Ovary (tissue), 10 donors: ENCODE measurements at places on chromosomes 11 and 22.

DNA sequence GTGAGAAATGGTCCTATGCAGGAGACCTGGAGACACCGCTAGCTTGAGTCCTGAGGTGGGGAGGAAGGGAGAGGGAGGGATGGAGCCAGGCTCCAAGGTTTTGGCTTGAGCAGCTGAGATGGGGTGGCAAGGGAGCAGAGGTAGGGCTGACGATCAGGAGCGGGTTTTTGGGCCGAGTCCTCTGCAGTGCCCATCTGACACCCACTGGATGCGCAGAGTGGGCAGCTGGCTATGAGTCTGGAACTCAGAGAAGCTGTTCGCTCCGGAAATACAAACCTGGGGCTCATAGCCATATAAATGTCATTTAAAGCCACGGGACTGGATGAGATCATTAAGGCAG, 453 bp upstream of the MAFF start:
- DNase-seq = no peak

- no peak for DNase-seq
Observed at GRCh38 chr22:19533049-19533626, 8.9 kb upstream of the CLDN5 start.

DNA sequence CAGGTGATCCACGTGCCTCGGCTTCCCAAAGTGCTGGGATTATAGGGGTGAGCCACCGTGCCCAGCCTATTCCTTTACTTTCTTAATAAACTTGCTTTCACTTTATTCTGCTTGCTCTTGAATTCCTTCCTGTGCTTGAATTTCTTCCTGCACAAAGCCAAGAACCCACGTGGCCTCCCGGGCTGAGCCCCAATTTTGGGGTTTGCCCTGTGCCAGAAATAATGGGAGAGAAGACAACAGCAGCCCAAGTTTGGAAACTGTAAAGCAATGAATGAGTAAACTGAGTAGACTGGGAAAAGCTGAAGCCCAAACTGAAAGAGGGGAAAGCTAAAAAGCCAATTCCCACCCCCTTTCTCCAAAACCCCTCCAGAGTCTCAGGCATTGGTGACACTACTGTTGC, 136.4 kb downstream of the NECTIN1 start:
- no peak for DNase-seq

DNA sequence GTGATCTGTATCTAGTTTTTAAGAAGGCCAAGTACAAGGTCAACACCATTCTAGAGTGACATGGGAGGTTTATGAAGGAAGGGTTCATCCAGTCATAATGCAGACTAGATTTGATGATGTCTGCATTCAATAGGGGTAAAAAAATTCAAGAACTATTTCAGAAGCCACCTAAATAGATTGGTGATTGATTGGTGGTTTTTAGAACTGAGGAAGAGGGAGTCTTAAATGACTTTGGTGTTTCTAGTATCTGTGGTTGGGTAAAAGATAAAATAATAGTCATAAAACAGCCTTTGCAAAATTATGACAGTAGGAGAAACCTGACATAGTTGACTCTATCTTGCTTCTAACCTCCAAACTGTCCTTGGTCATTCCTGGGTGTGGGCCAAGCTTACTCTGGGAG, 114.1 kb downstream of the OPCML start:
- no peak for DNase-seq

DNA sequence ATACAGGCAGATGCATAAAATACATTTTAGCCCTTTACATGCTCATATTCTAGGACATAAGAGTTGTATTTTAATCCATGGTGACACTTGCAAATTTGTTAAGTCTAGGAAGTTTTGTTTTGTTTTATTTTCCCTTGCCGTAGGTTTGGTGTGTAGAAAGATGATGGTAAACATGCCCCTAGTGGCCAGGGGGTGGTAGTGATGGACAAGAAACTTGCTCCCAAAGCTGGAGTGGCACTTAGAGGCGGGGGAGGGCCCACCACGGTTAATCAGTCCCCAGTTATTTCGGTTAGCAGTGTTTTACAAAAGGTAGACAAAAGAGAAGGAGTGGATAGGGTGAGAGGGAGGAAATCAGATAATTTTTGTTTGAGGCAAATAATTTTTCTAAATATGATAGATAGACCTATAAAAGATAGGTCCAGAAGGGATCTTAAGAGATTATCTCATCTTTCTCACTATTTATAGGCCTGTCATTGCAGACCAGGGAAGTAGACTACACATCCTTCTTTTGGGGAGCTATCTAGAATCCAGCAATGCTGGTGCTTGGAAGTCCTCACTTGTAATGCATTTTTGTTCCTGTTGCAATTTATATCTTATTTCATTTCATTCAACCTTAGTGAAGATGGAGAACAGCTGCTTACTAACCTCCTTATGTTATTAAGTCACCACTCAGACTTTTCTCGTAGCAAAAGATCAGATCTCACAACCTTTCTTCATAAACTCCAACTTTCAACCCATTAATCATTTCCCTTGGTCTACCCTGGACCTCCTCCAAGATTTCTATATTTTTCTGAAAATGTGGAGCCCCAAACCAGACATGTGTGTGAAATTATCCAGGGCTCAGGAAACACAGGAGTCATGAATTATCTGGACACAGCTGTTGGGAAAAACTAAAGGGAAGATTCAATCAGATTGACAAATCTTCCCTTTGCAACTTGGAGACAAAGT, 5.9 kb upstream of the BDNF start:
- DNase-seq = no peak

DNA sequence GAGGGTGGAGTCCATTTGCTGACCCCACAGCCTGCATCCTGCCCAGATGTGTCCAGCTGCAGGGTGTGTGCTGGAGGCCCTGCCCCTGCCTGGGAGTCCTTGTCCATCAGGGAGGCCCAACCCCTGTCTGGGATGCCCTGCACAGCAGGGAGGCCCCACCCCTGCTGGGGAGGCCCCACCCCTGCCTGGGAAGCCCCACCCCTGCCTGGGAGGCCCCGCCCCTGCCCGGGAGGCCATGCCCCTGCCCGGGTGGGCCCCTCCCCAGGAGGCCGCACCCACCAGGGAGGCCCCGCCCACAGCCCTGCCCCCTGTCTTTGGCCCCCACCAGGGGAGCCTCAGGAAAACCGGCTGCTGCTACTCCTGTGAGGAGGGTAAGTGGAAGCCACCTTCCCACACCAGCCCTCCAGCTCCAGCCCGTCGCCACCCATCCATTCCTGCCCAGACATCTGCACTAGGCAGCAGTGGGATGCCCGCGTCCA, 37.2 kb downstream of the MUC5B start:
- DNase-seq = no peak

- DNase-seq = no peak
Observed at GRCh38 chr11:111540114-111540936, at the start of gene LAYN. Gene LAYN (plus strand): TSS chr11:111540720. CDS start chr11:111540844, 124 bp downstream.

DNA sequence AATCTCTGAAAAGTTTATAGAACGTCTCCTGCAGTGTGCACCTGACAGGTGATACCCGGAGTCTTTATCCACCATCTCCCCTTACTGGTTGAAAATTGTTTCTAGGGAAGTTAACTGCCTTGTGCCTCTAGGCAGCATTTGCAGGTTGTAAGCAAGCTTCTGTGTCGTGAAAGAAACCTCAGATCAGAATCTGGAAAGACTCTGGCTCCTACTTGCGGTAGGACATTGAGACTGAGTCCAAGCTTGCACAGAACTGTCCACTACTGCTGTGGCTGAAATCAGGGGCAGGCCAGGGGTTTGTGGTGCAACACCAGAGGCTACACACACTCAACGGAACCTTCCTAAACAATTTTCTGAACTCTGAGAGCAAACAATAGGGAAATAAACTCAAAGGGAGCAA, 34.8 kb upstream of the MYOD1 start:
- DNase-seq = no peak

DNA sequence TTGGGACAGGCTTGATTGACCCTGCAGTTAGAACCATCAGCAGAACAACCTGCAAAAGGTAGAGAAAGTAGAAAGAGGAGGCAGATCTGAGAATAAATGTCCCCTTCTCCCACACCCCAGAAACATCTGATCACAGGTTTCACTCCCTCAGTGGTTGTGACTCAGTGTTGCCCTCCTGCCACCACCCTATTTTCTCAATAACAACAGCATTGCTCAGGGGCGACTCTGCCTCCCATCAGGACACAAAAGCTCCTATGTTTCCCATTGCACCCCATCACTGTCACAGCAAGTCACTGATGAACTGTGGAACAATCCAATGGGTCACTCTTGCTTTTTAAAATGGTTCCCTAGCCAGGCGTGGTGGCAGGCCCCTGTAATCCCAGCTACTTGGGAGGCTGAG, 110.2 kb downstream of the RASSF10 start:
- DNase-seq = no peak

DNA sequence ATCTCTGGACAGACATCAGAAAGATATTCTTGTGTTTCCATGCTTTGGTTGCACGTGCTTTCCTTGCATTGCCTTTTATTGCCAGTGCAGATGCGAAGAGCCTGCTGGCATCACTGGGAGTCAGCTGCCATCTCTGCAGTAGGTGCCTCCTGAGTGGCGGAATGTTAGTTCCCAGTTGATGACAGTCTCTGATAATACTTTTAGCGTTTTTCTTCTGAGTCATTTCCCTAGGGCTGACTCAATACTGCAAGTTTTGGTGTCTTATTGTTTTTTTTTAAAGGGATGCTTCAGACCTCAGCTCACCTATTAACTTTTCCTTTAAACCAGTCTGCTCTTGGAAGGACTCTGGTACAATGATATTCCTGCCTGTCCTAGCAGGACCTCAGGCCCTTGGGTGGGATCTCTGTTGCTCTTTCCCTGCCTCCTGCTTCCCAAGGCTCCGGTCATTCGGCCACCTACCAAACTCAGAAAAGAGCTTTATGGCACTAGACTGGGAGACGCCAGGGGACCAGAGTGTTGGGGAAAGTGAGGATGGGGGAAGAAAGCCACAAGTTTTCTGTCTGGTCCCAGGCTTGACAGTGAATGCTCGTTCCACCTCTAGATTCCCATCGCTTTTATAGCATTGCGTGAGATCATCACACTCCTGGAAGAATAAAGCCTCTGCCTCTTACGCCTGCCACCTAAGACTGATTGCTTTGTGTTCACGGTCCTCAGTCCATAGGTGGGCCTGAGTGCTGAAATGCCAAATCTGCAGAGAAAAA, 308.7 kb downstream of the DDX10 start:
- no peak for DNase-seq

GRCh38 chr11:34647131-34647530, 26.2 kb downstream of the EHF start:
- no peak for DNase-seq

GRCh38 chr22:30143265-30143664, 63.0 kb downstream of the HORMAD2 start:
- DNase-seq = no peak

DNA sequence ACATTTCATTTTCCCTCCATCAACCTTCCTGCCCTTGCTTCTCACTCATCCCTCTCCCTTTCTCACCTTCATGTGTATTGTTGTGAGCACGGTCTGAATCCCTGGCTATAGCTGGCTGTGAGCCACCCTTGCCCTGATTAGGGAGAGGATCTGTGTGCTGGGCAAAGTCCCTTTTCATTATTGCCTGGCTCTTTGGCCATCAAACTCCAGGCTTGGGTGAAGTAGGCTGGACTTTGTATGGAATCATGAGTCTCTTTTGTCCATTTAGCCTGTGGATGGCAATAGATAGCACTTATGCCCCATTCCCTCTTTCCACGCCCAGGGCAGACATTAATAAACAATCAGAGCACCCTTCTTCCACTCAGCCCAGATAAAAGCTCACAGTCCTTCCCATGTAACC, 6.7 kb downstream of the MYO18B start:
- DNase-seq = no peak

GRCh38 chr11:20226933-20227332, 66.7 kb upstream of the DBX1 start:
- DNase-seq = no peak

DNA sequence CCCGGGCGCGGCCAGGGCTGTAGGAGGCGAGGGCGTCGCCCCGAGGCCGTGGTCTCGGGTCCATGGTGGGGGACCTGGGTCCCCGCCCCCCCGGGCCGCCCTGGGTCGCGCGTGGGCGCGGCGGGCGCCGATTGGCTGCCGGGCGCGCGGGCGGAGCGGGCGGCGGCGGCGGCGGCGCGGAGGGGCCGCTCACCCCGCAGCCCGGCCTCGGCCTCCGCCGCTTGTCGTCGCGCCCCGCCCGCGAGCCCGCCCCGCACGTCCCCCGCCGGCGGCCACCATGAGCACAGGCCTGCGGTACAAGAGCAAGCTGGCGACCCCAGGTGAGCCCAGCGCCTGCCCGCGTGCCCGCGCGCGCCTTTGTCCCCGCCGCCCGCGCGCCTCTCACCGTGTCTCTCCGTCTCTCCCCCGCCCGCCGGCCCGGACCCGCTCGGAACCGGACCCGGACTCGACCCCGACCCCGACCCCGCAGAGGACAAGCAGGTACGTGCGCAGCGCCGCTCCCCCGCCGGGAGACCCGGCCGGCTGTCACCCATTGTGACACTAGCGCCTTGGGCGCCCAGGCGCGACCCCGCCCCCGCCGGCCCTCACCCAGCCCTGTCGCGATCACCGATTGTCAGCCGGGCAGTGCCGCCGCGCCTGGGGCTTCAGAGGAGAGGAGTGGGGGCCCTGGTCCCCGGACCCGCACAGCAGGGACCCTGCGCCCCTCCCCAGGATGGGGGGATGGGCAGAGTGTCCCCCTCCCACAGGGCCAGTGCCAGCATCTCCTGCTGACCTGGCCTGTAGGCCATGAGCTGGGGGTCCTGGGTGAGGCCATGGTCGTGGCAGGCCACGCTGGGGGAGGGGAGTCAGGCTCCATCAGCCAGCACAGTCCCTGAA, at the start of gene SEPTIN5:
SEPTIN5 (plus strand) TSS at position 192 of the 876 bp plus-strand sequence; CDS start at position 278, 86 bp downstream.
- DNase-seq = no peak

DNA sequence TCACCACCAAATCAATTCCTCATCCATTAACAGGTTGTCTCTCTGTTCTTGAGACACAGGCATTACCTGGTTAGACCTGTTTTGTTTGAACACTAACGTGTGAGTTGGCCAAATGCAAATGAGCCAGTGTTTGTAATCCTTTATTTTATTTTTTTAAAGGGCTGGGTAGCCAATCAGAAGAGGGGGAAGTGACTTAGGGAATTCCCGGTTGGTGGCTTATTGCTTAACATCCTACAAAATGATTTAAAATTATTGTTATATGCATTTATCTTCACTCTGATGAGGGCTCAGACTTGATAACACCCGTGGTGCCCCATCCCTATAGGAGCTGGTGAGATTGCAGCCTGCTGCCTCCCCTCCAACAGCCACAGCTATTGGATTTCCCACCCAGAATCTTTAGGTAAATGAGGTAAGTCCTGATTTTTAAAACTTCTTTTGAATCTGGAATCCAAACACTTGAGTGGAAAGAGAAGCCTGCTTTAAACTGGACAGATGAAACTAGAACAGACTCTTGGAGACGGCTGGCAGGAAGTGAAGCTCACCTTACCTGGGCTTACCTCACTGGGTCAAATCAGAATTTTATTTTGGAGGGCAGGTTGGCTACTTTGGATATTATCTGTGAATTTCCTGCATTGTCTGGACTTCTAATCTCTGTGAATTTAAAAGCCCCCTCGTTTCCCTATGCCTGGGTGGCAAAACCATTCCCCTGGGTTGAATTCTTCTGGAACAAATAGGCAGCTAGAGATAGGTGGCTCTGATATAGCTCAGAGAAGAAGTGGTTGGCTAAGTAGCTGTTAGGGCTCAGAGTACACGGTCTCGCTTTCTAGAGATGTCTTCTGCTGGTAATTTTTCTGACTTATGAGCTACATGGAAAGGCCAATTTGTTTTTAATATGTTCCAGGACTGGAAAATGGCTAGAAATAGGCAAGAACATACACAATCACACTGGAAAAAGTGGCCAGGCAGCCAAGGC, at the start of gene EHF:
EHF (plus strand) TSS at position 274 of the 973 bp plus-strand sequence. CDS start 21,538 bp downstream, outside the sequence.
- no peak for DNase-seq

- no peak for DNase-seq
Observed at GRCh38 chr11:69193151-69193550, 37.4 kb downstream of the SMIM38 start.
